Fibroblast of the aortic adventitia (primary cell): ENCODE measurements at places on chromosomes 2 and 18. TPM values are rescaled to one million over a fixed set of nuclear protein-coding genes. Genes with fewer than 3 reads are reported as not detected.

CTIF gene
- 29.0 and 30.7 TPM in 2 replicates for total RNA-seq

SKA1 gene
- total RNA-seq: 3.0 and 29.5 TPM in 2 replicates

SERPINB11 gene
- total RNA-seq: not detected in 2 replicates

MAP3K19 gene
- total RNA-seq: not detected in 2 replicates

RESP18 gene
- total RNA-seq: not detected in 2 replicates

ACMSD gene
- total RNA-seq: not detected in 2 replicates

CACNB4 gene
- 4.8 and 7.5 TPM in 2 replicates for total RNA-seq

PDCD1 gene
- not detected in 2 replicates for total RNA-seq
